Activated CD4-positive, CD25-positive, alpha-beta regulatory T cell treated with anti-CD3 and anti-CD28 coated beads, Interleukin-2, amount 50 U/mL, for 16 hours (primary cell): ENCODE measurements at places on chromosomes 11 and 22.

DNA sequence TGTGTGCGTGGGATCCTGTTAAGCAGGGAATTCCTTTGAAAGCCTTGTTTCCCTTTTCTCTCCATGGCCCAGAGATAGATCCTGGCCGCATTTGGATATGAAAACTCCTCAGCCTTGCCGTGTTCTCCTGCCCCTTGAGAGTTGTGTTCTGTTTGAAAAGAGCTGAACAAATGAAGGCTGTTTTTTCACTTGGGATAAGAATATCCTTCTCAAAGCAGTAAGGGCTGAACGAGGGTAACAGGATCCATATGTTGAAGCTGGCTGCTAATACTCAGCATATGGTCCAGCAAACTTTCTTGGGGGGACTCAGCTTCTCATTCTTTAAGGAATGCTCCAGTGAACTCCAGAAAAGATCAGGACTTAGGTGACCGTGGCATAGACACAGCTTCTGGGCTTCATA lies 114.5 kb upstream of the TTC12 start:
- DNase-seq: no peak

DNA sequence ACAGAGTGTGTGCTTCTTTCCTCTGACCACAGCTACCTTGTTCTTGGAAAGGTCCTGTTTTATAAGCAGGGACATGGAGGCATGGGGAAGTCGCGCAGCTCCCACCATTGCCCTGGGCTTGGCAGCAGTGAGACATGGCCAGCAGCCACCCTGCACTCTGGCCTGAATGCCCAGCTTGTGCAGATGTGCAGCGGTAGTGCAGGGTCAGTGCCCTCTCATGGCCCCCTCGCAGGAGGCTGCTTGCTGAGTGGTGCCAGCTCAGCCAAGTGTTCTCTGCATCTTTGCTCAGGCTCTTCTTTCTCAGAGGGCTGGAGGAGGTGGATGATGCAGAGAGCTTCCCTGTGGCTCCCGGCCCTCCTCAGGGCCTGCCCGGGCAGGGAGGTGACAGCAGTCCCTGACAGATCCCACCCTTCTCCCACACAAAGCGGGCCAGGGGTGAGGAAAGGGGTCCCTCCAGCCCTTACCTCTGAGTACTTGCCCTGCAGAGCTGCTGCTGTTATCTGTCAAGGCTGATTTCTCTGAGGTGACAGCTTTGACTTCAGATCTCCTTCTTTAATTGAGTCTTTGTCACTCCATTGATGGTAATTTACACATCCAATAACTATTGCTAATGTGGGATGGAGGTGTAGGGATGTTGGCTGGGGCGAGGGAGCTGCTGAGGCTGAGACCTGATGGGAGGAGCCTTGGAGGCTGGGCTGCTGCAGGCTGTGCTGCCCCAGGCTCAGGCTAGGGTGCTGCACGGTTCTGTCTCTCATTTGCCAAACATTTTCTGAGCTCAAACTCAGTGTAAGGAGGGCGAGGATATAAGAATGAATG lies 47.4 kb upstream of the B3GAT1 start:
- DNase-seq: no peak

DNA sequence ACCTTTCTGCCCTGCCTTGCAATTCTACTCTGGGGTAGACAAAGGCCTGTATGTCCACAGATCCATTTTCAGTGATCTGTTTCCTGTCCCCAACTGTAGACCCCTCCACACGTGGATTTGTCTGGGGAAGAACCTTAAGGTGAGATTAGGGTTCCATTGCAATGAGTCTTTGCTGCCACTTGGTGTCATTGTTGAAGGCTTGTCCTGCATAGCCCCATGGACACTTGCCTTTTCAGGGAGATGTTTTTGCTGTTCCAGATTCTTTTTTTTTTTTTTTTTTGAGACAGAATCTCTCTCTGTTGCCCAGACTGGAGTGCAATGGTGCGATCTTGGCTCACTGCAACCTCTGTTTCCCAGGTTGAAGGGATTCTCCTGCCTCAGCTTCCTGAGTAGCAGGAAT lies 21.8 kb downstream of the SERPING1 start:
- no peak for DNase-seq

- no peak for DNase-seq
Measured at GRCh38 chr11:28666632-28667031, 558.4 kb downstream of the METTL15 start.

- DNase-seq: no peak
Measured at GRCh38 chr11:128692753-128693415, 988 bp upstream of the FLI1 start.

GRCh38 chr22:43479962-43480361 lies 68.1 kb downstream of the MPPED1 start:
- no peak for DNase-seq

DNA sequence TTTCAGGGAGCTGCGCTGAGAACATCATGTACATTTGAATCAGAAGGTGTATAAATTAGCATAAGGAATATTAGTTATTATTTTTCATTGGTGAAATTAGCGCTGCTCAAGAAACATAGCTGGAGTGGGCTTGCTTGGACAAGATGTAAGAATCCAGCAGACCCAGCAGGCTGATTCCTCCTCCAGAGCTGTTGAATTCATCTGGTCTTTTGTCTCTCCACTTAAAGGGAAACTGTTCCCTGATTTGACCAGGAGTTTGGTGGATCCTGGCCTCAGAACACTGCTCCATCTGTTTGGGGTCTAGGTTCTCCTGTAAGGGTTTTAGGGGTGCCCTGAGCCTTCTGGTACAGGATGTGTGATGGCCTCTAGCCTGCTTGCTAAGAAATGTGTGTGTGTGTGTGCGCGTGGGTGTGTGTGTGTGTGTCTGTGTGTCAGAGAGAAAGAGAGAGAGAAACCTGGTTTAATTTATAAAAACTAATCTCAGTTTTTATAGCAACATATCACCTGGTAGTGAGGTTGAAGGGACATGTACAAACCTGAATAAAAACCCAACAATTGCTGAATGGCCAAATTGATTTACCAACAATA lies 8.3 kb upstream of the SORL1 start:
- DNase-seq: no peak

DNA sequence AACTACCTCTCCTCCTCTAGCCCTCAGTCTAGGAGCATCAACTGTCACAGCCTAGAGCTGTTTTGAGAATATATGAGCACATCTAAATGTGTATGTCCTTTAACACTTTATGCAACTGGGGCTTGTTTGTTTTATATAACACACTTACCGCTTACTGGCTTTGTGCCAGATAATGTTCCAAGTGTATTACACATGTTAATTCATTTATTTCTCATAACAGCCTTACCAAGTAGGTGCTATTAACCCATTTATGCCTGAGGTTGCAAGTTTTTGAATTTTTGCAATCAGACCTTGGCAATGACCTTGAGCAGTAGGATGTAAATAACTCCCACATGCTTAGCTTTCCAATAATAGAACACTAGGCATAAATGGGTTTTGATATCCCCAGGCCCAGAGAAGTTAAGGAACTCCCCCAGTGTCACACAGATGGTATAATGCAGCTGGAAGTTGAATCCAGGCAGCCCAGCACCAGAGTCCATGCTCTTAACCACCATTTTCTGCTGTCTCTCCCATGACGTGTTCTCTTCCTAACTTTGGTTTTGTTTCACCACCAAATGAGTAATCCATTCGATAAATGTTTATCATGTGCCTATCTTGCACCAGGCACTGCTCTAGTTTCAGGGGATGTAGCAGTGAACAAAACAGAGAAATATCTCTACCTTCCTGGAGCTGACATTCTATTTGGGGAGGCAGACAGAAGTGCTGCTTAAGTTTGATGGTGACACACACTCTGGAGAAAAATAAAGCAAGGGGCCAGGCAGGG lies 23.1 kb downstream of the PRDM11 start:
- no peak for DNase-seq

DNA sequence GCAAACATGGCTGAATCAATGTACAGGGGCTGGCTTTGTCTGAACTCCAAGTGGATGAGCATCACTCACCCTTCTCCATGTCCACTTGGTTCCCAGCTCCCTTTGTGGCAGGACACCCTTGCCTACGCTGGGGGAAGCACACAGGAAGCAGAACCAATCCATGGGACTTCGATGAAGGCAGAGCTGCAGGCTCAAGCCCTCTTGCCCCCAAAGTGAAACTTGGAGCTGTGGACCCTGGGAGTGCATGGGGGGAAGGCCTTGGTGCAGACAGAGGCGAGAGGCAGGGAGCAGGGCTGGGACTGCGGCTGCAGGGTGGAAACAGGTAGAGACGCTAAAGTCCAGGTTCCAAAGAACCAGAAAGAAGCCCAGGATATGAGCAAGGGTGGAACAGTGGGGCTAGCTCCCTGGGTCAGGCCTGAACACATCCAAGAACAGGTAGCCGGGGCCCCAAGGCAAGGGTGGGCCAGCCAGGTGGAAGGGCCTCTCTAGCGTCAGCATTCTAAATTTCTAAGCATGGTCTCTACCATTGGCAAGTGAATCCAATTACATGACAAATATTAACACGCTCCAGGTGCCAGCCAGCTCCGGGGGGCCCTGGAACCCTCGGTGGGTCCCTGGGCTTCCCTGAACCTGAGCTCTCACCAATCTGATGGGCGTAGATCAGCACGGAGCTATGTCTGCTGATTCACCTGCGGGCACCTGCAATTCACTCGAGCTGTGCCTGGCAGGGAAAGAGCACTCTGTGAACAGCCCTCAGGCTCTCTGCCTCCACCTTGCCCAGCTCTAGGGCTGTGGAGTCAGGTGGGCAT lies 532.8 kb downstream of the BRD1 start:
- DNase-seq: no peak

- DNase-seq: no peak
Measured at GRCh38 chr11:19951558-19952115, 208.6 kb downstream of the DBX1 start.

GRCh38 chr22:28600546-28601143 lies 79.0 kb downstream of the TTC28 start:
- no peak for DNase-seq

- DNase-seq: no peak
Measured at GRCh38 chr11:20163783-20164481, 3.7 kb upstream of the DBX1 start.

DNA sequence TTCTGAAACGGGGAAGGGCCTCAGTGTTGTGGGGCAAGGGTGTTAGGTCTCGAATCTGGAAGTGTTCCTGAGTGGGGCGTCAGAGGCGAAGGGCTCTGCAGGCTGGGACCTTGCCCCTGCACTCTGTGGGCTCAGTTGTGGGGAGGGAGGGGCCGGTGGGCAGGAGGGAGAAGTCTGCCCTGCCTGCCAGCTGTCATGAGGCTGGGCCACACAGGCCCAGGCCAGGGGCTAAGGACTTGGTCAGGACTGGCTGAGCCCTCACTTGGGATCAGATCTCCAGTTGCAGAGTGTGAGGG lies at the start of gene CRACR2B:
Gene CRACR2B (plus strand): TSS at position 23 of the 296 bp plus-strand sequence. CDS start 689 bp downstream, outside the sequence.
- DNase-seq: no peak

- no peak for DNase-seq
Measured at GRCh38 chr11:34302046-34302921, 55.5 kb downstream of the ABTB2 start.

DNA sequence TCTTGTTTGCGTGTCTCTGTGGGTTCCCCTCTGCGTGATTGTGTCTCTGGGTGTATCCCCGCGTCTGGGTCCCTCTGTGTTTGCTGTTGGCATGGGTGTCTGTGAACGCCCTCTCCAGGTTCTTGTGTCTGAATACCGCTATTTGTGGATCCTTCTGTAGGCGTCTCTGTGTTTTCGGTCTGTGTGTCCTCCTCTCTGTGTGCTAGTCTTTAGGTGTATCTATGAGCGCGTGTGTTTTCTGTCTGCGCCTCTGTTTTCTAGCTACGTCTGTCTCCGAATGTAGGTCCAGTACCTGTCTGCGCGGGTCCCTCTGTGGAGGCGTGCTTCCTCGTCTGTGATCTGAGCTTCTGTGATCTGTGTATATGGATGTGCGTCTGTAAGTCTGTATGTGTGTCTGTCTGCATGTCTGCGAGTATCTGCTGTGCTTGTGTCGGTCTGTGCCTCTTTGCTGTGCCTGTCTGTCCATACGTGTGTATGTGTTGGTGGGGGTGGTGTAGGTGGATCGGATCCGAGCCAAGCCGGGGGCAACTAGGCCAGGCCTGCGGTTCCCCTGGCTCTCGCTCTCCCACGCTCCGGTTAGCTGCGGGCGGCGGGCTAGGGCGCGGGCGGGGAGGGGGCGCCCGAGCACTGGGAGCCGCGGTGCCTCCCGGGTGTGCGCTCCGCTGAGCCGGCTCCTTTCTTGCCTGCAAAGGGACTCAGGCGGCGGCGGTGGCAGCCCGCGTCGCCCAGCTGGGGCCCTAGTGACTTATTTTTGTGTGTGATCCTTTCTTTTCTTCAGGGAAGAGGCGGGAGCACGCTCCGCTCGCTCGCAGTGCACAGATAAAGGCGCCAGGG lies 105.3 kb upstream of the E2F8 start:
- DNase-seq: no peak

GRCh38 chr11:56819916-56820315 lies 71.4 kb upstream of the OR9G4 start:
- DNase-seq: no peak

DNA sequence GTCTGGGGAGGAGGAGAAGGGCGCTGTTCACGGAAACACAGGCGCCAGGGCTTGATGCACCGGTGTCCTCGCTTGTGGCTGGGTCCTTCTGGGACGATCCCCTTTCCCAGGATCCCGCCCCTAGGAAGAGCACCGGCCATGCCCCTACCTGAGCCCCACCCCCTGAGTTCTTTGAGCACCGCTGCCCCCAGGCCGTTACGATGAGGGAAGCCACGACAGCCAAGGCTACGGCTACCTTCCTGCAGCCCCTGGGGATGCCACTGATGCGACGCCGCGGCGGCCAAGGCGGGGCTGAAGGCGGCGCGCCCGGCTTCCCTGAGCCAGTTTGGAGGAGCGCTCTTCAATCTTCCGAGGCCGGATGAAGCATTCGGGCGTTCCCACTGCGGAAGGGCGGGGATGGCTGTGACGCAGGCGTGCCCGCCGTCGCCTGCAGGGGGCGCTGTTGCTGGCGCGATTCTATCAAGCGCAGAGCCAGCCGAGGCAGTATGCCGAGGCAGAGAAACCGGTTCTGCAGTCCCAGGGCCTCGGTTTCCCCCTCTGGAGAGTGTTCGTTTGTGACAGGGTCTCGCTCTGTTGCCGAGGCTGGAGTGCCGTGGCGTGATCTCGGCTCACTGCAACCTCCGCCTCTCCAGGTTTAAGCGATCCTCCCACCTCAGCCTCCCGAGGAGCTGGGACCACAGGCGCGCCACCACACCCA lies 9.7 kb upstream of the NEFH start:
- DNase-seq: peak; percentile 27

DNA sequence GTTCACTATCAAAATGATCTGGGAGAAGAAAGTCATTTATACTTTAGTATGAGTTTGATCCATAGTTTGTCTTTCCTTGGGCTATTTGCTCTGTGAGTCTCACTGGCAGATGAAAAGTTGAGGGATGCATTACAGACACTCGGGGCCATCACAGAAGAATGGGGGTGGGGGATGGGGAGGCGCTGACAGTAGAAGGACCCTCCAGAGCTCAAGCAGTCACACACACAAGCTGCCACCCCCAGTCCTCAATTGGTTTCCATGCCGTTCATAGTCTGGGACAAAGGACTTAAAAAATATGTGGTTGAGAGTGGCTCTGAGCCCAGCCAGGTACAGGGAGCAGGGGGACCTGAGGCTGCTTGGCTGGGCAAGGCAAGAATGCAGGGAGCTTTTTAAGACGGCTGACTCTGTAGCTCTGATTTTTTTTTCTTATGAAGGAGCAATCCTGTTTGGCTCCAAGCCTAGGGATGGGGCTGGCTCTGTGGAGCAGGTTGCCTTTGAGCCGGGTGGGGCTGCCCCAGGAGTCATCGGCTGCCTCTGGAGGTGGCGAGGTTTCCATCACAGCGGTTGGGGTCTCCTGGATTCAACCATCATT lies 13.3 kb upstream of the ANO1 start:
- no peak for DNase-seq

GRCh38 chr11:132992838-132993631 lies 539.3 kb downstream of the OPCML start:
- DNase-seq: no peak

- DNase-seq: no peak
Measured at GRCh38 chr22:20058989-20059770, 20.9 kb upstream of the DGCR8 start.
